Activated CD8-positive, alpha-beta memory T cell treated with anti-CD3 and anti-CD28 coated beads for 24 hours (primary cell): ENCODE measurements at places on chromosomes 7 and 10.
A peak's percentile ranks its signal among the peaks of the same experiment; 100 is the strongest.

- no peak for DNase-seq
These were observed 479.7 kb downstream of the KIF20B start for GRCh38 chr10:90180886-90181691.

- peak; percentile 40 for DNase-seq
These were observed 3.7 kb downstream of the SEMA4G start for GRCh38 chr10:100972904-100973535.

GRCh38 chr10:77498210-77498609 is 139.4 kb downstream of the KCNMA1 start:
- no peak for DNase-seq

- DNase-seq = no peak
These were observed 966.8 kb downstream of the LRMDA start for GRCh38 chr10:76398043-76398710.

GRCh38 chr10:125562737-125563136 is 120.2 kb downstream of the TEX36 start:
- DNase-seq = no peak

DNA sequence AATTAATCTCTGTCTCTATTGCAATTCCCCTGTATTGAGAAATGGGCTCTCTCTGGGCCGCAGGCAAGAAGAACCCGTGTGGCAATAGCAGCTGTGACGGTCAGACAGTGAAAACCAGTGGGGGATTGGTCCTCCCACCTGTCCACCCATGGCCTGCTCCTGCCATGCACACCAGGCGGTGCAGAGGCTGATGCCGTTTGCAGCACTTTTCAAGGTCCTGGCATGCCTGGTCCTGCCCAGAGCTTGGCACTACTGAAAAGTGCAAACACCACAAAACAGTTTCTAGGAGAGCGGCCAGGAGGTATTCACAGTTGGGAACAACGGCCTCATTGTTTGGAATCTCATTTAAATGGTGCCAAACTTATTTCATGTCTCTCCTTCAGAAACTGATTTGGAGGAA is 41.5 kb downstream of the PSPH start:
- no peak for DNase-seq

- no peak for DNase-seq
These were observed 131.4 kb upstream of the AGR3 start for GRCh38 chr7:17013204-17013603.
